ENCODE measurements at places on chromosomes 11 and 22. TPM values are rescaled to one million over a fixed set of nuclear protein-coding genes. Genes with fewer than 3 reads are reported as not detected.

- H3K27ac ChIP-seq = no peak overlapping the region
- H3K36me3 ChIP-seq = no peaks in the 10 kb centered on the region
- H3K4me1 ChIP-seq = peaks cover 4% of the 10 kb centered on the region
- H3K4me3 ChIP-seq = no peak overlapping the region
Observed at GRCh38 chr11:131943295-131943694, 572.9 kb downstream of the NTM start.

DTX4 gene
- 1.2 TPM for total RNA-seq

- no peak overlapping the region for H3K4me3 ChIP-seq
- peaks cover 52% of the 10 kb centered on the region for H3K4me1 ChIP-seq
- H3K27me3 ChIP-seq = no peaks in the 10 kb centered on the region
Observed at GRCh38 chr11:12288931-12289666, 88.3 kb upstream of the PARVA start.

DNA sequence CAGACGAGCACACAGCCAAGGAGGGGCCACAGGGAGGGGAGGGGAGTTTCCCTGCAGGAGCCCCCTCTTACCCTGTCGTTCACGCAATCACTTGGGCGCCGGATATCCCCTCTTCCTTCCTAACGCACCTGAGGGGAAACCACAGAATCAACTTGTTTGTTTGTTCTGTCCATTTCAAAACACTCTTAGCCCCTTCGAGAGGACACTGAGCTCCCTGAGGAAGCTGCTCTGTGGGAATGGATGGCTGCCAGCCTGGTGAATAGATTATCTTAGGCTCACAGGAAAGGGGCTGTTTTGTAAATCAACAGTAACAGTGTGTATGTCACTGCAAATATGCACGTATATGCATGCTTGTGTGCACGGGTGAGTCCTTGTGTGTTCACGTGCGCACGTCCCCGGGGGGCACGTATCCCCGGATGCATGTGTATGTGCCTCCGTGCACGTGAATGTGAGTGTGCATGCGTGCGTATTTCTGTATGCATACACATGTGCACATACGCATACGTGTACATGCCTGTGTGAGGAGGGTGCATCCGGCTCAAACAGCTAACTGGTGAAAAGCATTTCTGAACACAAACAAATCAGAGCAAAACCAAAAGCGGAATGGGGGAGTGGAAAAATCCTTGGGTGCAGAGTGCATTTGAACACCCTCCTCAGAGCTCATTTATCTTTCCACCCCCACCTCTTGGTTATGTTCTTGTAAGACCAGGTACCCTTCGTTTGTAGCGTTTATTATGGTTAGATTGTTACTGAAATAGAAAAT, 7.2 kb downstream of the ARSA start:
- H3K4me1 ChIP-seq = peaks cover 19% of the 10 kb centered on the region
- H3K4me3 ChIP-seq = peak overlapping the region; percentile 63
- H3K36me3 ChIP-seq = no peaks in the 10 kb centered on the region
- no peak overlapping the region for H3K27ac ChIP-seq

DNA sequence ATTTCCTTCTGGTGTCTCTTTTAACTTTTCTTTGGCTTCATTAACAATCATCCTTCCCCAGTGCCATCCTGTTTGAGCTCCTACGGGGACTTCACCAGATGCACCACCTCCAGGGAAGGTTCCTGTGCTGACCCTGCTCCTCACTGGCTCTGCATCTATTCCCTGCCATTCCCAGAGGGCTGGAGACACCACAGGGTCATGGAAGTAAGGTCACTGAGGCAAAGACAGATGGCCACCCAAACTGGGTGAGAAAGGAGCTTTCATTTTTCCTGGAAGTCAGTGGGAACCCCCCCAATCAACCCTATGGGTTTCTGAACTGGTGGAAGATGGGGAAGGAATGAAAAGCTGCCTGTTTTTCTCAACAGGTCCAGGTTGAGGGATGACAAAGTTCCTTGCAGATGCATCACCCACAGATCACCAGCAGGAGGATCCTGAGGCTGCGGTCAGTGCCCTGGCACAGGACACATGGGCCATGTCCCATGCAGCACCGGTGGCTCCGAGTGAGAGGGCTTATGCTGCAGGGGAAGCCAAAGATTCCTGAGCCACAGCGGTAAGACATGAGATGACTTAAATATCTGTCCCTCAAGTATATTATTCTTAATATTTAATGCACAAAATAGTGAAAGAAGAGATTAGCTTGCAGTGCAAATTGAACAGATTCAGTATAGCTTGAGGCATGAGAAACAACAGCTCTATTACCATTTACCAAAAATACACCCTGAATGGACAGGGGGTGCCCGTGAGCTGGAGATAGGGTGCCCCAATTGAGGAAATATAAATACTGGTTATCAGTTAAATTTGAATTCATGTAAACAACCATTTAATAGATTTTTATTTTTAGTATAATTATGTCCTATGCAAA, 73.0 kb upstream of the VPREB1 start:
- peaks cover 29% of the 10 kb centered on the region for H3K27me3 ChIP-seq
- H3K4me1 ChIP-seq = no peaks in the 10 kb centered on the region
- no peak for DNase-seq
- H3K36me3 ChIP-seq = no peaks in the 10 kb centered on the region

BIRC2 gene
- total RNA-seq = 46.0 TPM

GRCh38 chr11:1078191-1078601, 3.5 kb downstream of the MUC2 start:
- H3K27me3 ChIP-seq = no peaks in the 10 kb centered on the region
- peaks cover 2% of the 10 kb centered on the region for H3K4me1 ChIP-seq
- no peak for DNase-seq
- H3K36me3 ChIP-seq = no peaks in the 10 kb centered on the region
- H3K27ac ChIP-seq = no peak overlapping the region

DNA sequence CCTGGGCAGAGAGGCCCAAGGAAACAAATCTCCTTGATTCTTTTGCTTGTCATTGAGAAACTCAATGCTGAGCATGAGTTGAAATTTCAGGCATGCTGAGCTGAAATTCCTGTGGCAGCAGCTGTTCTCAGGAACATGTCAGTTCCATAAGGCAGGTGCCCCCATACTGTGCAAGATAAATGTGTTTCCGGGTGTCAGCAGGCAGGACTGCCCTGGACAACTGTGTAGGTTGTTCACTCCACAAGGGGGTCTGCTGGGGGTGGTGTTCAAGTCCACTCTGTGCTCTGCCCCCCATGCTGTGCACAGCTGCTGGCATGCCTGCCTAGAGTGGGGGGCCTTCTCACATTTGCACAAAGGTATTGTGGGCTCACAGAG, 133.7 kb downstream of the CTTN start:
- no peaks in the 10 kb centered on the region for H3K27me3 ChIP-seq
- H3K27ac ChIP-seq = no peak overlapping the region
- no peaks in the 10 kb centered on the region for H3K36me3 ChIP-seq
- no peaks in the 10 kb centered on the region for H3K4me1 ChIP-seq

GRCh38 chr11:66366844-66367477, 4.6 kb downstream of the SLC29A2 start:
- H3K4me3 ChIP-seq = no peak overlapping the region
- H3K36me3 ChIP-seq = no peaks in the 10 kb centered on the region
- no peaks in the 10 kb centered on the region for H3K27me3 ChIP-seq
- no peak for DNase-seq

DNA sequence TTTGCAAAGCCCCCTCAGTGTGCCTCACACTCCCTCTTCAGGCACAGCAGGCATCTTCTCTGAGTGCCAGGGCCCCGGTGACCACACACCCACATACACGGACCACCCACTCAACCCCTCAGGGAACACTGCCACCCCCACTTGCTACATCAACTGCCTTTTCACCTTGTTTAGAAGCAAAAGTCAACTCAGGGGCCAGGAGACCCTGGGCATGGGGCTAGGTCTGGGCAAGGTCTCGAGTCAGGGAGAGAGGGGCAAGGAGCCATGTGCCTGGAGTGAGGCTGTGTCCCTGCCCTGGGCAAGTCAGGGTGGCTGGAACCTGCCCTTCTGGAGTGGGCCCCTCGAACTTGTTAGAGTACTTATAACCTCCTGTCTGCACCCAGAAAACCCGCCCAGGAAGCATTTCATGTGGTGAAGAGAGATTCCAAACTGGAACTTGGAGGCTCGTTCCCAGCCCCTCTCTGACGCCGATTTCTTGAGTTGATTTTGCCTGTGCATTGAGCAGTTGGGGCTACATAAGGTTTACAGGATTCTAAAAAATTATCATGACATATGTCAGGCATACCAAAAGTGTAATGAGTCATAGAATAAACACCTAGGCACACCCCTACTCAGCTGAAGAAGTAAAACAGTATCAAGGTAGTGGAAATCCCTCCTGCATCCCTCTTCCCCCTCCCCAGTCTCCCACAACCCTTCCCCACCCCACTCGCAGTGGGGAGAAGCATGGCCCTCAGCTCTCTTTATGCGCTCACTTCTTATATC, 74.3 kb downstream of the MYEOV start:
- no peaks in the 10 kb centered on the region for H3K27me3 ChIP-seq
- H3K4me1 ChIP-seq = peaks cover 16% of the 10 kb centered on the region
- no peak overlapping the region for H3K4me3 ChIP-seq
- H3K27ac ChIP-seq = no peak overlapping the region

DNA sequence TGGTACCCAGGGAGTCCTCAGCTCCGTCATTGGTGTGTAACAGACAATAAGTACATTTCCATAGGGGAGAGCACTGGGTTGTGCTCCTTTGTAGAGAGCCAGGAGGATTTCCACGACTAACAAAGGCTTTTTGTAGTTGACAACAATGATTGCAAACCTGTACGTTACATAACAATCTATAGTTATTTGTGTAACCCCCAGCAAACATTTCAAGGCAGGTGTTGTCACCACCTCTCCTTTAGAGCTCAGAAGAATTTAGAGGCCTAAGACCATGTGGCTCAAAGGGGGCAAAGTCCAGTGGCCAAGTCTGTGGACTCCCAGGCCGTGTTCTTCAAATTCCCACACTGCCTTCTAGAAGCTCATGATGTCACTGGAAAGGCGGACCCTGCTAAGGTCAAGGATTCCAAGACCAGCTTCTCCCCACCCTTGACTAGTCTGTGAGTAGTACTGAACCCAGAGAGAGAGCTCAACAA, 15.8 kb downstream of the RPL27A start:
- H3K4me1 ChIP-seq = peaks cover 27% of the 10 kb centered on the region
- H3K36me3 ChIP-seq = peaks cover 52% of the 10 kb centered on the region
- H3K27me3 ChIP-seq = no peaks in the 10 kb centered on the region
- no peak for DNase-seq

- DNase-seq = peak; percentile 53
- no peak overlapping the region for H3K27ac ChIP-seq
- H3K27me3 ChIP-seq = peaks cover 9% of the 10 kb centered on the region
- H3K36me3 ChIP-seq = no peaks in the 10 kb centered on the region
Observed at GRCh38 chr11:119423509-119424254, 710 bp upstream of the THY1 start.

DNA sequence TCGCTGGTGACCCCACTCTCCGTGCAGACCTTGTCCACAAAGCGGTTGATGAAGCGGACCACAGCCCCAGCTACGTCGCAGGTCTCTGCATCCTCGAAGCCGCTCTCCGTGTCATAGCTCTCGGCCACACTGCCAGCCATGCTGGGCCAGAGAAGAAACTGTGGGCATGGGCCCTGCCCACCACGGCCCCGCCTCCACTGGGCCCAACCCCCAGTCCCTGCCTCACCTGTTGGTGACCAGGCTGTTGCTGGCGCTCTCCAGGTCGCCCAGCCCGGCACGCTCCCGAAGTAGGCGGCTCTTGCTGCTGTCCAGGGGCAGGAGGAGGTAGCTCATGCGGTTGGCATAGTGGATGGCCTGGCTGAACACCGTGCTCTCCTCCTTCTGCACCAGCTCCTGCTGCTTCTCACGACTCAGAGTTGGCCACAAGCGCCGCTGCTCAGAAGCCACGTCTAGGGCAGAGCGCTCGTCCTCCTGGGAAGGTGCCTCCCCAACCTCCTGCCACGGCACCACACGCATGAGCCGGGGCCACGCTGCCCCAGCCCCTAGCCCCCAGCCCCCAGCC, 12.8 kb downstream of the SBF1 start:
- H3K4me3 ChIP-seq = no peak overlapping the region
- peaks cover 36% of the 10 kb centered on the region for H3K36me3 ChIP-seq
- no peaks in the 10 kb centered on the region for H3K27me3 ChIP-seq
- DNase-seq = no peak
